ENCODE measurements at places on chromosomes 1 and 21.

DNA sequence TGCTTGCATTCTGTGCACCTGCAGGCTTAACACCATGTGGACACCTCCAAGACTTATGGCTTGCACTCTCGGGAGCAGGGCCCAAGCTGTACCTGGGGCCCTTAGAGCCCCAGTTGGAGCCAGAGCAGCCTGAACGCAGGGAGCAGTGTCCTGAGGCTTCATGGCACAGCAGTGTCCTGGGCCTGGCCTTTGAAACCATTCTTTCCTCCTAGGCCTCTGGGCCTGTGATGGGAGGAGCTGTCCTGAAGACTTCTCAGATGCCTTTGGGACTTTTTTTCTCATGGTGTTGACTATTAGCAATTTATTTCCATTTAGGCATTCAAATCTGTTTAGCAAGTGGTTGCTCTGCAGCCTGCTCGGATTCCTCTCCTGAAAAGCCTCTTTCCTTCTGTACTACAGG is 11.0 kb downstream of the RPTN start:
- no peak for DNase-seq

DNA sequence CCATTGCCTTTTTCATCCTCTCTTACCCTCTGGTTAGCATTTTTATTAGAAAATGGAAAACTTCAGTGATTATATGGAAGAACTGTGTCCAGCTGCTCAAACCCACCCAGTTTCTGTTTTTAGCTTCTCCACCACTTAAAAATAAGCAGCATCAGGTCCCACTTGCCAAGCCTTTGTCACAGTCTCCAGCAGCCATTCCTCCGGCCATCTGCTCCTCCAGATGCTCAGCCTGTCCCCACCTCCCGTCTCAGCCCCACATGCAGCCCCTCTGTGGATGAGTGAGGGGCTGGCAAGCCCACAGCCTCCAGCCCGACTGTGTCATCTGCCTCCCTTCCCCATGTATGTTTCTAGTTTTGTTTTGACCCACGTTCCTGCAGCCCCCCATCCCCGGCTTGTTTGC is 289.7 kb downstream of the HHAT start:
- no peak for DNase-seq

- DNase-seq: no peak
Observed at GRCh38 chr1:107352850-107353249, 212.0 kb downstream of the NTNG1 start.

- DNase-seq: no peak
Observed at GRCh38 chr21:15552914-15553494, 176.8 kb upstream of the USP25 start.

DNA sequence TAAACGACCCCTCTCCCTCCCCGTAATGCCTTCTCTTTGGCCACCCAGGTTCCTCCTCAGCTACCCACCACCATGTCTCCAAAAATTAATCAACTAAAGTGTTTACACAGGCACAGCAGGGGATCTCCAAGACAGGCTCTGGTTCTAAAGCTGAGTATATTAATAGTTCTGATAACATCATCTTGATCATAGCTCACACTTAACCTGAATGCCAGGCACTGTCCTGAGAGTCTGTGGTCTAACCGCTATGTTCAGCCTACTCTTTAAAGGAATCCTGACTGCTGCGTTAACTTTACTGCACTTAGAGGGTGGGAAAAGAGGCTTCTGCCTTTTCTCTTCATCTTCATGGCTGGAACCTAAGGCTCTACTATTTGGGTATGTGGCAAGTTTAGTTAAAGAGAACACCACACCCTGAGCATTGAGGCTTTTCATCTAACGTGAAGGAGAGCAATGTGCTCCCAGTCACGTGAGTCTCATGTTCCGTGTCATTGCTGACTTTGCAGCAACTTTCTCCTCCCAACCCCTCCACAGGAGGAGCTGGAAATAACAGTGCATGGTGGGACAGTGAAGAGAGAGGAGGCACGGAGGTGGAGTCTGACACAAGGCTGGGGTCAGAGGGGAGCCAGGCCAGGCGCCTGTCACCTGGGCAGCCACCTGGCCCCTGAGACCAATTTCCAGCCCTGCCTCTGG is 86.4 kb downstream of the FAM78B start:
- no peak for DNase-seq

- no peak for DNase-seq
Observed at GRCh38 chr1:93716941-93717368, 35.3 kb upstream of the BCAR3 start.

DNA sequence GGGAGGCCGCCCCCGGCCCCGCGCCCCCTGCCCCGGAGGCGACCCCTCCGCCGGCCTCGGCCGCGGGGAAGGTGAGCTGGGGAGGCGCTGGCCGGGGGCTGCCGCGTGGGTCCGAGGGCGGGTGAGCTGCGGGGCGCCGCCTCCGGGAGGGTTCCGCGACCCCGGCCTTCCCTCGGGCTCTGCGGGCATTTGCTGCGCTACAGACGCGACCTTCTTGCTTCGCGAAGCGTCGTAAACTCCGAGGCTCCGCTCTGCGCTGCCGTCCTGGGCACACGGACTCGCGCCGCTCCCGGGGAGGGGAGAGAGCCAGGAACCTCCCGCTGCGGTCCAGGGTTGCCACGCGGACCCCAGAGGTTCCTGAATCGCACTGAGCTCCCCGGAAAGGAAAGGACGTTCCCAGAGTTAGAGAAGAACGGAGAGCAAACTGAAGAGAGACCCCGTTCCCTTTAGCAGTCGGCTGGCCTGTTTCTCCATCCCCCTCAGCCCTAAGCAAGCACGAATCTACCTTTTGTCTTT is 345 bp downstream of the SLX9 start:
- DNase-seq: no peak

DNA sequence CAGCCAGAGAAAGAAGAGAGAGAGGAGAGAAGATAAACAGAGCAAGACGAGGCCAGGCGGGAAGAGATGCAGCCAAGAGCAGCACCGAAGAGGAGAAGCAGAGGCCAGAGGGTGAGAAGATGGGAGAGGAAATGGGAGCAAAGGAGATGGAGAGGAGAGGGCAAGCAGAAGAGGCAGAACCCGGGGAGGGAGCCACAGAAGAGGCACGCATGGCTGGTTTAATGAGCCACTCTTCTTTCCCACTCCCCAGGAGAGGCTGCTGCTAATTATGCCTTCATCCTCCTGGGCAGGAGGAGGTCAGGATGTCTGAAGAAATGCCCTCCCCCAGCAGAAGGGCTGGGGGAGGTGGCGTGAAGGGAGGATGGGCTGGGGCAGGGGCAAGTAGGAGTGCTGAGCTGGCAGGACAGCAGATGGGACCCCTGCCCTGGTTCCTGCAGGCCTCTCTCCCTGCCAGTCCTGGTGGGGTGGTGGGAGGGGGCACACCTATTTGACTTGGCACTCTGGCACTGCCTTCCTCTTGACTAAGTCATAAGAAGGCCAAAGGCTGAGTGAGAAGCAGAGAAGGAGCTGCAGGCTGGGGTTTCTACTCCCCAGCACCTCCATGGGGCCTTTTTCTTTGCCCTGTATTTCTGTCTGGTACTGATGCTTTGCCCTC is 32.3 kb downstream of the KIRREL1 start:
- no peak for DNase-seq

- DNase-seq: no peak
Observed at GRCh38 chr1:109300650-109301151, 6.1 kb downstream of the MYBPHL start.

Measured in NCI-H187 treated with DMSO at 0.1 percent for 48 hours (cell line).